Right lobe of liver (tissue), 6 donors: ENCODE measurements at places on chromosomes 4 and X.

GRCh38 chrX:134006484-134007161, 21.2 kb upstream of the GPC3 start:
- no peaks in the 10 kb centered on the region for H3K36me3 ChIP-seq
- DNase-seq: no peak
- no peaks in the 10 kb centered on the region for H3K27me3 ChIP-seq
- no peaks in the 10 kb centered on the region for H3K4me1 ChIP-seq
- H3K27ac ChIP-seq: no peak overlapping the region
- H3K4me3 ChIP-seq: no peak overlapping the region

- no peaks in the 10 kb centered on the region for H3K4me1 ChIP-seq
- H3K27me3 ChIP-seq: no peaks in the 10 kb centered on the region
- peak overlapping the region; percentile 83 for H3K27ac ChIP-seq
- DNase-seq: peak; percentile 46
These were observed 722 bp downstream of the SLC10A7 start for GRCh38 chr4:146520896-146521540.

GRCh38 chr4:56953680-56954520, 23.5 kb downstream of the NOA1 start:
- no peak overlapping the region for H3K4me3 ChIP-seq
- no peaks in the 10 kb centered on the region for H3K36me3 ChIP-seq
- no peak overlapping the region for H3K27ac ChIP-seq
- no peak for DNase-seq
- no peaks in the 10 kb centered on the region for H3K27me3 ChIP-seq
- H3K4me1 ChIP-seq: no peaks in the 10 kb centered on the region

- no peak overlapping the region for H3K4me3 ChIP-seq
- no peaks in the 10 kb centered on the region for H3K4me1 ChIP-seq
- no peaks in the 10 kb centered on the region for H3K36me3 ChIP-seq
- DNase-seq: no peak
These were observed 198.1 kb upstream of the IGFBP7 start for GRCh38 chr4:57308301-57308700.

- DNase-seq: no peak
- no peak overlapping the region for H3K4me3 ChIP-seq
- H3K27ac ChIP-seq: no peak overlapping the region
- H3K27me3 ChIP-seq: no peaks in the 10 kb centered on the region
These were observed 182.3 kb downstream of the RPA4 start for GRCh38 chrX:97065973-97066372.
